NCI-H524 treated with DMSO at 0.1 percent for 48 hours (cell line): ENCODE measurements at places on chromosomes 2 and 18.

DNA sequence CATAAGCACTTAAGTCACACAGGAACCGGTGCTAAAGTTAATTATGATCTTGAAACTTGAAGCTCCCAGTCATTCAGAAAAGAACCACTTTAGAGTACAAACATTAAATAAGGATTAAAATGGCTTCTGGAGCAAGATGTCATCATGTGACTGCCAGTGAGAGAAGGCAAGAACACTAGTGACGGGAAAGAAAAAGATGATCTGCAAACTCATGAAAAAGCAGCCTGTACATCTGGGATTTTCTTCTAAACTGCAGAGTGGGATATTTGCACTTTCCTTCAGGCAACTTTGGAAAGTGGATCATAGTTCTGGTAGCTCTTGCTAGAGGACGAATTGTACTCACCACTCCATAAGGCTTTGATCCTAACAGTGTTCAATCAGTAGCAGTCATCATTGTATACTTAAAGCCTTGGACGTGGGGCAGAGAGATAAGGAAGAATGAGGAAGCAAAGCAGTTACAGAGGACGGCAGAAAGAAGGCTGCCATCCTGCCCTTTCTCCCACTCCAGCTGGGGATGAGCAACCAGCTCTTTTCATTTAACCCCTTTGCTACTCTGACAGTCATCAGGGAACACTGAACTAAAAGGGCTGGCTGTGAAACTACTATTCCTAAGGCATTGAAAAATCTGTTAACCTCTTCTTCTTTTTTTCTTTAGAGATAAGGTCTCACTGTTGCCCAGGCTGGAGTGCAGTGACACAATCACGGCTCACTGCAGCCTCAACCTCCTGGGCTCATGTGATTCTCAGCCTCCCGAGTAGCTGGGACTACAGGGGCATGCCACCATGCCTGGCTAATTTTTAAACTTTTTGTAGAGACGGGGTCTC is 18.1 kb downstream of the ABHD3 start:
- DNase-seq = peak; percentile 29

DNA sequence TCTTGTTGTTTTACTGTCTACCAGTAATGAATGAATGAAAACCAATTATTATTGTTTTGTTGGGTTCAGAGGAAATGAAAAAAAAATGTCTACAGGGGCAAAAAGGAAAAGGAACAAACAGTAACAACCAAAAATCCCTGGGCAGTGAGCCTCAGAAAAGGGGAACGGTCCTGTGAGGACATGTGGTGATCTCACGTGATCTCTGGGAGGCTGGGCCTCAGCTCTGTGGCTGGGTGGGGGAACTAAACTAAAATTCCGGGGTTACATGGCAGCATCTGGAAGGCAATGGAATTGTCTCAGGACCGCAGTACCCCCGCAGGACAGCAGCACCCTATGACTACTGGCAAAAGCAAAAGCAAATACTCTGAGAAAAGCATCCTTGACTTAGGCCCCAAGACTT is 80.1 kb downstream of the AFF3 start:
- DNase-seq = no peak

DNA sequence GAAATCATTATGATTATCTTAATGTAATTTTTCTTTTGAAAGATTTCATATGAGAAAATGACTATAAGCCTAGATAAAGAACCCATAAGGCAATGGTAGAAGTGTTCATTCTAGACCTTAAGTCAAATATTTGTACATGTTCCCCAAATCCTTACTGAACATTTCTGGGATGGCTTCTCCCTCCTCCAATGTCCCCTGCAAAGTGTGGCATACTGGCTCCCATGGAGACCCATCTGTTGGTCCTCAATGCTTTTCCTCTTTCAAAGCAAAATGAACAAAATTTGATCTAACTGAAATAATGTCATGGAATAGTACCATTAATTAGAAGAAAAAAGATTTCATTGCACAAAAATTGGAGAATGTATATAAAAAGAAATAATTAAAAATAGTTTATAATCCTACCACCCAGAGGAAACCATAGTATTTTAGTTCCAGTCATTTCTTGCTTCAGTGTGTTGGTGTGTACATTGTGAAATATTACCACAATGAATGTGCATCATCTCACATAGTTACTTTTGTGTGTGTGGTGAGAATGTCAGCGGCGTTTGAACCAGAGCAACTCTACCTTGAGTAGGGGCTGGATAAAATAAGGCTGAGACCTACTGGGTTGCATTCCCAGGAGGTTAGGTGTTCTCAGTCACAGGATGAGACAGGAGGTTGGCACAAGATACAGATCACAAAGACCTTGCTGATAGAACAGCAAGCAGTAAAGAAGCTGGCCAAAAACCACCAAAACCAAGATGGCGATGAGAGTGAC is 181.3 kb downstream of the UXS1 start:
- DNase-seq = no peak

GRCh38 chr2:235262750-235263149 is 231.1 kb upstream of the AGAP1 start:
- DNase-seq = no peak

DNA sequence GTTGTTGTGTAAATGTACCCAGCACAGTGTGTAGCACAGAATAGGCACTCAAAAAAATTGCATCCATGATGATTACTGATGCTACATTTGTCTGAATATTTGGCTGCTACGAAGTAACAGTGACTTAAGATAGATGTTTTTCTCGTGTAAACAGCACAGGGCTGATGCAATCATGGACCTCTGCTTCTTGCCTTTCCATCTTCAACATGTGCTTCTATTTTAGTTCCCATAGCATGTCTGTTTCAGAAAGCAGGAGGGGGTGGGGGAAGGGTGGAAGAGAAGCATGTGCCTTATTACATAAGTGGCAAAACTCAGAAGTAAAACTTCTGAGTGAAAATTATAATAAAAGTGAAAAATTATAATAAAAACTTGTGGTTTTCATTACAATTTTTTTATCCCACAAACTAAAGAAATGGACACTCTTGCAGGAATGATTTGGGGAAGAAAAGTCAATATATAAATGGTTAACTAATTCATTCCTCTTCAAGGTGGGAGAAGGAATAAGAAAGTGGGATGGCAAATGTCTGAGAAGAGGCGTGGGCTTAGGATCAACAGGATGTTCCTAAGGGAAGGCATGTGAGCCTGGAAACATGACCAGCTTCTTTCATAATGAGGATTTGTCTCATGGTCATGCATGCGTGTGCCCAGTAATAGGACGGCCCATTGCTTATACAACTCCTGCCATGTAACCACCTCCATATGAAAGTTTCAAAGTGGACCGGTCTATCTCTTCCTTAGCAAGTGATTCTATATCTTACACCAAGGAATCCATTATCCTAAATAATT is 27.2 kb downstream of the CCBE1 start:
- no peak for DNase-seq

- DNase-seq = no peak
These were observed 86.9 kb upstream of the MGAT5 start for GRCh38 chr2:134167015-134167414.

DNA sequence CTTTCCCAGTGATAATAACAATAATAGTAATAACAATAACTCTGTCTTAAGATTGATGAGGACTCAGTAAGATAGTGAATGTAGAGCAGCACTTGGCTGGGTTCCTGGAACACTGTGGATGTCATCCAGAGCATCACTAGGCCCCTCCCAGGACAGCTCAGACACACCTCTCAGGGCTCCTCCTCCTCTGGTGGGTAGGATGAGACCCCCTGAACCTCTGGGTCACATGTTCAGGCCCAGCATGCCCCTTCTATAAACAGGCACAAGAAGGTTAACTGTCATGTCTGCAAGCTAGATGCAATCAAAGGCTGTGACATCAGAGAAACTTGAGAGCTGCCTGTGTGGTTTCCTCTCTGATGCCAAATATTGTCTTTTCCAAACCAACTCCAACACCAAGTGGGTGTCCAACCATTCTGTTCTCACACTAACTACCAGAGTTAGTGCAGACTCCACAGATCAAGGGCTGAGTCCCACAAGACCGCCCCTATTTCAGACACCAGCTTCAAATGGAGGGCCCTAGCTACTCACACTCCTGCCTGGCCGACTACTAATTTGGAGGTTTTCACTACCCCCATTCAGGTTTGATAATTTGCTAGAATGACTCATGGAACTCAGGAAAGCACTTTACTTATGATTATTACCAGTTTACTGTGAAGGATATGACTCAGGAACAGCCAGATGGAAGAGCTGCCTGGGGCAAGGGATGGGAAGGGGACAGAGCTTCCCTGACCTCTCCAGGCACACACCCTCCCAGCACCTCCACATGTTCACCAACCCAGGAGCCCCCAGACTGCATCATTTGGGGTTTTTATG is 46.4 kb upstream of the BZW1 start:
- no peak for DNase-seq

DNA sequence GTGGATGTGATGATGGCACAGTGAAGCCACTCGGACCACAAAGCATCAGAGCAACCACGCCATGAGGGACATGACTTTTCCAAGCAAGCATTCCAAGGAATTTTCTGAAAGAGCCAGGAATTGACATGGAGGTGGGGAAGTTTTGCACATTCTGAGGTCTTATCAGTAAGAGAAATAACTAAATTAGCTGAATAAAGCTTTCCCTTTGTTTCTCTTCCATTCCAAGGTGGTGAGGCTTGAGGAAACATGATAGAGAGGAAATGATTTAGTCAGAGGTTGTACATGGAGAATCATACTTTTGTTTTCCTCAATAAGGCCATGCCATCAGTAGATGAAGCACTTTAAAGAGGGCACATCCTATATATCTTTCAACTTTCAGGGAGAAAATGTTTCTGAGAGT is 115.7 kb upstream of the MMADHC start:
- no peak for DNase-seq

DNA sequence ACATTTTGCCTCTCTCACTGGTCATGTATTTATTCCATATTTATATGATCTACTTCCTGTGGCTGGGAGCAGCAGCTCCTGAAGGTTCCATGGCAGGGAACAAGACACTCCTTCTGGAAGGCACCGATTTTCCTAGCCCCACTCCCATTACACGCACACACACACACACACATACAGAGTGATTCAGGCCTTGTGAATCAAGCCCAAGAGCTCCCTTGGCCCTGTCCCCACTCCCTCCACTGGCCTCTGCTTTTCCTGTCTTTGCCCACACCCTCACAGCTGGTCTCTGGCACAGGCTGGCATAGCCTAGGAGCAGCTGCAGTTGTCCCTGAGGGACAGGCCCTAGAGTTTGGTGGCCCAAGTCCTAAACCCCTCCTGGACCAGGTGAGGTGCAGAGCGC is 201.7 kb downstream of the NAPG start:
- no peak for DNase-seq

GRCh38 chr2:67898595-67898994 is 164.2 kb downstream of the C1D start:
- DNase-seq = no peak

DNA sequence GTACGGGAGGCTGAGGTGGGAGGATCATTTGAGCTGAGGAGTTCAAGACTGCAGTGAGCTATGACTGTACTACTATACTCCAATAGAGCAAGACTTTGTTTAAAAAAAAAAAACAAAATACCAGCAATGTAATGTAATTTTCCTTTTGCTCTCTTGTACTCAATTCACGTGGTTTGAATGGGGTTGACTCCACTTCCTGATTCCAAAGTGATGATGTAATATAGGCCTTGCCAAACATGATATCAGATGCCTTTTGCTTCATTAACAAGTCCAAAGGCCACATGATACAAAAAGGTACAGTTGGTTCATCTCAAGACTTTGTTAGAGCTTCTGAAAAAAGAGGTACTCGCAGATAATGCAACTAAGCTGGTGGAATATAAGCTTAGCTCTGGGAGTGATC is 321.8 kb downstream of the ZEB2 start:
- DNase-seq = no peak
